ELR (cell line): ENCODE measurements at places on chromosomes 7 and 10.
A peak's percentile ranks its signal among the peaks of the same experiment; 100 is the strongest.

- DNase-seq = no peak
Observed at GRCh38 chr10:132487241-132488135, 50.1 kb upstream of the INPP5A start.

- peak; percentile 70 for DNase-seq
Observed at GRCh38 chr7:76372984-76373833, 14.4 kb upstream of the YWHAG start.

- DNase-seq = no peak
Observed at GRCh38 chr10:107440741-107441140, 276.2 kb upstream of the SORCS1 start.

DNA sequence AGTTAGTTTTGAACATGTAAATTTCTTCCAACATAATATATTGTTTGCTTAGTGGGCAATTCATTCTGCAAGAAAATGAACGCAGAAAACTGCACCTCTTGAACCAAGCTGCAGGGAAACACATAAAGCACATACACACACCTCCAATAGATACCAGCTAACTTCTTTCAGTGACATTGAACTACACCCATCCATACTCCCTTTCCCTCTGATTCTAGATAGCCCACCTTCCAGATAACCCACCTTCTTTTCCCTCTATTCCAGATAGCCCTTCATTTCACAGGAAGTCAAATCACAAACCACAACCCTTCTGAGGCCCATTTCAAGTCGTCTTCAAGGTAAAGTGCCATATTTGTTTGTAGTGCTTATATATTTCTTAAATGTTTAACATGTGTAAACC is 28.5 kb downstream of the NRBF2 start:
- DNase-seq = no peak

DNA sequence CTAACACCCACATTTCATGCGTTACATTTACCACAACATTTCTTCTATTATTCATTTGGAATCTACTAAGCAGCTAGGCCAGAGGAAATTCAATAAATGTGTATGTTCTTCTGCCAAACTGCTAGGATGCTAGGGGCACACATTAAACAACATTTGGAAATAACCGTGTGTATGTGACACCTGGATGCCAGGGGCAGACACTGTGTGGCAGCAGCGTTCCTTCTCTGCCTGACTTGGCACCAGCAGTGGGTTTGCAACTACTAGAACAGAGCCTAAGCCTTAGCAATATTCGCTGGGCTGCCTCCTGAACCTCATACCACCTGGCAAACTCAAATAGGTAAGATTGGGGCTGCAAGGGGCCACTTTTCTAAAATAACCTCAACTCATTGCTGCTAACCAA is 182.1 kb downstream of the CHCHD3 start:
- DNase-seq = no peak

DNA sequence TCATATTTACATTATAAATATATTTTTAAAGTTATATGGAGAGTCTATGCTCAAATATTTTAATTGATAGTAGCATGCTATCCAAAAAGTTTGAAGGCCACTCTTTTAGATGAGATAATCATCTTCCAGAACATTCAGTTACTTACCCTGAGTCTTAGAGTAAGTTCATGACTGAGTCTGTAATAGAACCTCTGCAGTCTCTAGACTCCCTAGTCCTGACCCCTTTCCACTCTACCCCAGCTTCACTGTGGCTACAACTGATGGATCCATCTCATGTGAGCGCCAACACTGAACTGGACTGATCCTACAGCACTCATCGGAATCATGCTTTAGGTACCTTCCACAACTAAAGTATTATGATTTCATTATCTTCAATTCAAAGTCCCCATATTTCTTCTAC is 10.1 kb downstream of the HACD1 start:
- DNase-seq = no peak

DNA sequence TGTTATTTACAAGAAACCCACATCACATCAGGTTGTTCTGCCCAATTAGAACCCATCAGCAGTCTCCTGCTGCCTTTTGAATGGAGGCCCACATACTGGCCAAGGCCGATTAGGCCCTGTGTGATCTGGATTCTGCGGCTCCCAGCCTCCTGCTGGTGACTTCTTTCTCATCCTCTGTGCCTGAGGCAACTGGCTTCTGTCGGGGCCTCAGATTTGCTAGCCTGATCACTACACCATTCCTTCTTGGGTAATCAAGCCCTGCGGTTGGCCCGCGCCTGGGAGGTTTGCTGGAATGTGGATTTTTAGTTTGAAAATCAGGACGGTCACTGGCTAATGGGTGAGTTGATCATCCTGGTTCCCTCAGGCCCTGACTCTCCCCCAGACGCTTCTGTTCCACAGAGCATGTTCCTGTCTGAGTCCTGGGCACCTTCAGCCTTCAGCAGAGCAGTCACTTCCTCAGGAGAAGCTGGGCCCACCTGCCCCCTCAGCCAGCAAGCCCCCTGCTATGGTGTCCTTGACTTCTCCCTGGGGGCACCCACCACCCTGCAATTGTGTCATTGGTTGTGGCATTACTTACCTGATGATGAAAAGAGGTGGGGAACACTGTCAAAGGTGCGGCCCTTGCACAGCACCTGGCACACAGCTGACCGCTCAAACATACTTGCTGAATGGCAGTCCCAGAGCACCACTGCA is 207.6 kb downstream of the PHTF2 start:
- no peak for DNase-seq
